ENCODE measurements at places on chromosomes 5 and 9.

DNA sequence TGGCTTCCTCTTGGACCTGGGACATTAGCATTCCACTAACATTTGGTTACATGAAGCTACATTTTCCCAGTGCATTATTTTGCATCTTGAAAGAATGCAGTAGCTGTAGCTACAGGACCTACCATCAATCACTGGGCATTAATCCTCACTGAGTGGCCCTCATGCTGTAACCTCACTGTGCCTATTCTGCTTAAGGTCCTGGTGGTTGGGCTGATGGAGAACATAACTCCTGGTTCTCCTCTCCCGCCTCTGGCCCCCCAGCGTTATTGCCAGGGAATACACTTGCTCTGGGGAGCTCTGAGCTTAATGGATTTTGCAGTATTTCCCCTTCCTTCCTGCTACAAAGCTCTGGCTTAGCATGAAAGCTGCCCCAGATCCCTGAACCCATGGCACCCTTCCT, 111.5 kb upstream of the EQTN start:
- DNase-seq: no peak

DNA sequence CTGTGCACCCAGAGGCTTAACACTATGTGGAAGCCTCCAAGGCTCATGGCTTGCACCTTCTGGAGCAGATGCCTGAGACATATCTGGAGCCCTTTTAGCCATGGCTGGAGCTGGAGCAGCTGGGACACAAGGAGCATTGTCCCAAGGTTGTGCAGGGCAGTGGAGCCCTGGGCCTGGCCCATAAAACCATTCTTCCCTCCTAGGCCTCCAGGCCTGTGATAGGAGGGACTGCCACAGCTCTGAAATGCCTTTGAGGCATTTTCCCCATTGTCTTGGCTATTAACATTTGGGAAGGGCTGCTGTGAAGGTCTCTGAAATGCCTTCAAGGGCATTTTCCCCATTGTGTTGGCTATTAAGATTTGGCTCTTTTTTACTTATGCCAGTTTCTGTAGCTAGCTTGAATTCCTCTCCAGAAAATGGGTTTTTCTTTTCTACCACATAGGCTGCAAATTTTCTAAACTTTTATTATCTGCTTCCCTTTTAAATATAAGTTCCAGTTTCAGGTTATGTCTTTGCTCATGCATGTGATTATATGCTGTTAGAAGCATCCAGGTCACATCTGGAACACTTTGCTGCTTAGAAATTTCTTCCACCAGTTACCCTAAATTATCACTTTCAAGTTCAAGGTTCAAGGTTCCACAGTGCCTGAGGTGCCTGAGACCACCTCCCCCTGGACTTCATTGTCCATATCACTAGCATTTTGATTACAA, 221.2 kb downstream of the ADAMTSL1 start:
- no peak for DNase-seq

DNA sequence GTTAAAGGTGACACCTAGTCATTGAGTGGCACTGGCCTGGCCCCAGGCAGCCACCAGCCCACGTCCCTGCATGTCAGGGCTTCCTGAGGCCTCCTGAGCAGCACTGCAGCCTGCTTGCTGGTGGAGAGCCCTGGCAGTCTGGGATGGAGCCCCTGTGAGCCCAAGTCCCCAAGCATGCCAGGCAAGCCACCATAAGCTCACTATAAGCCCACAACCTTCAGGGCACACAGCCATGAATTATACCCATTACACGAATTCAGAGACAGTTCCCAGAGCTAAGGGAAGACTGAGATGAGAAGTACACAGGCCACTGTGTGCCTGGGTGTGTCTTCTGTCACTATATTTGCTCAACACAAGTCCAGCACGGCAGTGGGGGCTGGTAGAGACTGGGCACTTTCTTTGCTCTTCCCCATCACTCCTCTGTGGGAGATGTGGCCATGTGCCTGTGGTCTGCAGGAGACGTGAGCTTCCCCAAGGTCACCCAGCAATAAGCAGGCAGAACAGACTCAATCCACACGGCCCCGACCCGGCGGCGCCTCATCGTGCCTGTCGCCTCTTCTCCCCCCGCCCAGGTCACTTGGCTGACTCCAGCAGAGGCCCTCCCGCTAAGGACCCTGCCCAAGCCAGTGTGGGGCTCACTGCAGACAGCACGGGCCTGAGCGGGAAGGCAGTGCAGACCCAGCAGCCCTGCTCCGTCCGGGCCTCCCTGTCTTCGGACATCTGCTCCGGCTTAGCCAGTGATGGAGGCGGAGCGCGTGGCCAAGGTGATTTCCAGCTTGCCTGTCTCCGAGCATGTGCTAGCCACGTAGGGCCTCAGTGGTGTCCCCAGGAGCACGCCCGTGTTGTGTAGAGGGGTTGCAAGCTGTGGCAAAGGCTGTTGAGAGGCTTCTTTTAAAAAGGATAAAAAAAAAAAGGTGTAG, 114.8 kb downstream of the WNK2 start:
- DNase-seq: no peak

GRCh38 chr5:143306040-143306439, 97.4 kb downstream of the NR3C1 start:
- no peak for DNase-seq

GRCh38 chr5:126523818-126524510, 71.1 kb downstream of the ALDH7A1 start:
- DNase-seq: no peak

- no peak for DNase-seq
Observed at GRCh38 chr5:153469423-153469822, 21.0 kb upstream of the GRIA1 start.

DNA sequence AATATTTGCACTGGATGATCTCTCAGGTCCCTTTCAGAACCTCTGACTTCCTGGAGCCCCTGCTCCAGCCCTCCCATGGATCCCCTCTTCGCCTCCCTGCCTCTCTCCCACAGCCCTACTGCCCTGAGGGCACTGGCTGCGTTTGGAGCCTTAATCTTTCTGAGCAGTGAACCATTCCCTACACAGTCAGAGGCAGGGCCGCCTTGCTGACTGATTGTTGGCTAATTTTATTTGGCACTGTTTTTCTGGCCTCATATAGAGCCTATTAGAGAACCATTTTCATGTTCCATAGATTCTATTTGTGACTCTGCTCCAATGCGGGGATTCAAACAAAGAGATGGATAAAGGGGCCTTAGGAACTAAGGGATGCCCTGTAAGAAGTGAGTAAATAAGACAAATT, 91.1 kb downstream of the BRINP1 start:
- DNase-seq: no peak
